ENCODE measurements at places on chromosomes 11 and 22. TPM values are rescaled to one million over a fixed set of nuclear protein-coding genes. Genes with fewer than 3 reads are reported as not detected.

The SCUBE1 gene
- 0.51 TPM for total RNA-seq

The SLC22A8 gene
- not detected for total RNA-seq

The OR5L1 gene
- not detected for total RNA-seq

The NAALAD2 gene
- 0.77 TPM for total RNA-seq

The APOBEC3C gene
- total RNA-seq = 19.2 TPM

The DNAJB13 gene
- total RNA-seq = not detected

The OR5M11 gene
- total RNA-seq = not detected

The RAB1B gene
- total RNA-seq = 43.7 TPM

The NXPE2 gene
- total RNA-seq = not detected

The USH1C gene
- total RNA-seq = not detected

The DPAGT1 gene
- 14.6 TPM for total RNA-seq

The PLEKHA7 gene
- total RNA-seq = under 0.01 TPM

The LMNTD2 gene
- 0.26 TPM for total RNA-seq

The P2RY2 gene
- total RNA-seq = under 0.01 TPM

The VPREB1 gene
- total RNA-seq = not detected

The OR51B5 gene
- 0.17 TPM for total RNA-seq

The KRTAP5-10 gene
- not detected for total RNA-seq

The INS gene
- not detected for total RNA-seq

The PHOX2A gene
- not detected for total RNA-seq

DNA sequence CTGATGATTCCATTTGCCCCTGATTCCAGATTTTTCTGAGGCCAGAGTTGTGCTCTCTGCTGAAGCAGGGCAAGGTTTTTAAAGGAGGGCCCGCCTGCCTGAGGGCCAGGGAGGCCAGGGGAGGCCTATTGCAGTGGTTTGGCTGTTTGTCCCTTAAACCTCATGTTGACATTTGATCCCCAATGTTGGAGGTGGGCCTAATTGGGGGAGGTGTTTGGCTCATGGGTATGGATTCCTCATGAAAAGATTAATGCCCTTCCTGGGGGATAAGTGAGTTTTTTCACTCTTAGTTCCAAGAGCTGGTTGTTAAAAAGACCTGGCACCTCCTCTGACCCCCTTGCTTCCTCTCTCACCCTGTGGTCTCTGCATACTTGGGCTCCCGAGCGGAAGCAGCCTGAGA, 9.2 kb downstream of the GAL3ST3 start:
- no peak for DNase-seq

DNA sequence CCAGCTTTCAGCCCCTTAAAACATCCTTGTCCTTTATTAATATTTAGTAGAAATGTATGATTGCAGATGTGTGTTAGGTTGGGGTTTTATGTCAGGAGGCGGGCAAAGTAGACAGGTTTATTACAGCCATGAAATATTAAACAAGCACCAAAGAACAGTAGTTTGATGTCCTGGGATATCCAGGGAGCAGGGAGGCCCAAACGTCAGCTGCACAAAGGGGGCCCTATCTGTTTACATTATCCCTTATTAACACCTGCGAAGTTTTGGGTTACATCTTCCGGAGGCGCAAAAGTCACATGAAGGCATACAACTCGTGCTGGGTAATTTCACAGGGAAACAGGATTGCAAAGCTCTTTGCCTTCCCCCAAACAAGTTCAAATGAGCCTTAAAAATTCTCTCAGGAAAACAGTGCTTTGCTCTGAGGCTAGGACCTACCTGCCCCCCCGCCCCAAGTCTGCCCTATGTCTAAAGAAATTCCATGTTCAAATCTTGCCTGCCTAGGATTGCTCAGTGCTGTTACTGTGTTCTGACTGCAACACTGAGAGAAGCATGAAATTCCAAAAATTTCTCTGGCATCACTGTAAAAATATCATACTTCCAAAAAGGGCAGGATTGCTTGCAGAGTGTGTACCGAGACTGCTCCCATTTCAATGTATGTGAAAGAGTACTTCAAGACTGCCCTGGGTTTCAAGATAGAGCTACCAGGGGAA, 8.9 kb downstream of the MN1 start:
- DNase-seq = no peak

GRCh38 chr11:134517115-134517514, 105.1 kb upstream of the B3GAT1 start:
- no peak for DNase-seq

- DNase-seq = no peak
Observed at GRCh38 chr22:24420072-24420976, 7.1 kb upstream of the ADORA2A start.

DNA sequence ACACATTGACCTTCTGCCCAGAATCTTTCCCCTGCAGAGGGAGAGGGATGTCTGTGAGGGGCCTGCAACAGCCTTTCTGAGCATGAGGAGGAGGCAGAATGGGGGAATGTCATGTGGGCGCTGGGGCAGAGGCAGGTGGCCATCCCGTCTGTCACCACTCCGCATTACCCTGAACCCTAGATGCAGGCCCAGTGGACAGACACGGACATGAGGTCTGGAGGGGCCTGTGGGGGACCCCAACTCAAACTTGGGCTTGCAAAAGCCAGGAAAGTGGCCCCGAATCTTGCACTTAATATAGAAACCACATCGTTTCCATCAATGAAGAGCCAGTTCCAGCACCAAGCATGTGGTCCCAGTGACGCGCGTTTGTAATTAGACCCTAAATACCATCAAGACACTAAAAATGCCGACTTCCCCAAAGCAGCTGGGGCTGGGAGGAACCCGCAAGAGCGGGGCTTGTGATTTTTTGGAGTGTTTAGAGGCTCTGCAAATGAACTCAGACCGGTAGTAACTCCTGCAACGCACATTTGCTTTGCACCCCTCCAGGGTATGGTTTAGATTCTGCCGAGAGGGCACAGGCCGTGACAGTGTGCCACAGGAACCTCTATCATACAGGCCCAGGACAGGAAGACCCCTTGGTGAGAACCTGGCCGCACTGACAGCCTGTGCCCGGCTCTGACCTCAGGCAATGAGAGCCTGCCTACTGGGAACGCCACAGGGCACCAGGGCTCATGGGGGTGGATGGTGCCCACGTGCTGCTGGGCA, 109.3 kb downstream of the CTTN start:
- no peak for DNase-seq

- DNase-seq = no peak
Observed at GRCh38 chr22:17192186-17192585, 27.0 kb downstream of the ADA2 start.

- peak; percentile 39 for DNase-seq
Observed at GRCh38 chr11:2860636-2861035, 24.9 kb downstream of the CDKN1C start.

DNA sequence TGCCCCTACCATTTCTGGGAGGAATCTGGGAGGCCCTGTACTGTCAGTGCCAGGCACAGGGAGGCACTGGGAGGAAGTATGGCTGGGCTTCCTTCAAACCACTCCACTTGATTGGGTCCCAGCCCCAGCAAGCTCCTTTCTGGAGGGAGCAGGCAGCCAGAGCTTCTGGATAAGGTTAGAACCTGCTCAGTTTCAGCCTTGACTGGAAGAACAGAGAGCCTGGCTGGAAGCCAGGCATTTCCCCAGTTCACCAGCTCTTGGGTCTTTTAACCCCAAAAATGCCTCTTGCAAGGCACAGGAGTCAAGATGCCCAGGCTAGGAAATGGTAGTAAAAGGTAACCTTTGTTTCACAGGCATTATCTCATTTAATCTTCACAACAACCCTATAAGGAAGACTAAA, 9.0 kb upstream of the KCTD14 start:
- DNase-seq = no peak

GRCh38 chr22:20571531-20572007, 64.2 kb downstream of the MED15 start:
- peak; percentile 15 for DNase-seq

- DNase-seq = no peak
Observed at GRCh38 chr11:17894929-17895658, 117.8 kb downstream of the SERGEF start.

- no peak for DNase-seq
Observed at GRCh38 chr11:130227373-130227772, 67.8 kb downstream of the ST14 start.

DNA sequence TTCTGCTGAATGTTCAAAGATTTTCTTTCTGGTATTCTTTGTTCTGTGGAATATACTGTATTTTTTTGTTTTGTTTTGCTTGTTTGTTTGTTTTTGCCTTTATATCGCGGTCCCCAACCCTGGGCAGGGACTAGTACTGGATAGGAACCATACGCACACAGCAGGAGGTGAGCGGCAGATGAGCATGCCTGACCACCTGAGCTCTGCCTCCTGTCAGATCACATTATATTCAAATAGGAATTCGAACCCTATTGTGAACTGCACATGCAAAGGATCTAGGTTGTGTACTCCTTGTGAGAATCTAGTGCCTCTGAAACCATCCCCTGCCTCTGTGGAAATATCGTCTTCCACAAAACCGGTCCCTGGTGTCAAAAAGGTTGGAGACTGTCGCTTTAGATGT, 83.3 kb upstream of the ANO3 start:
- no peak for DNase-seq

DNA sequence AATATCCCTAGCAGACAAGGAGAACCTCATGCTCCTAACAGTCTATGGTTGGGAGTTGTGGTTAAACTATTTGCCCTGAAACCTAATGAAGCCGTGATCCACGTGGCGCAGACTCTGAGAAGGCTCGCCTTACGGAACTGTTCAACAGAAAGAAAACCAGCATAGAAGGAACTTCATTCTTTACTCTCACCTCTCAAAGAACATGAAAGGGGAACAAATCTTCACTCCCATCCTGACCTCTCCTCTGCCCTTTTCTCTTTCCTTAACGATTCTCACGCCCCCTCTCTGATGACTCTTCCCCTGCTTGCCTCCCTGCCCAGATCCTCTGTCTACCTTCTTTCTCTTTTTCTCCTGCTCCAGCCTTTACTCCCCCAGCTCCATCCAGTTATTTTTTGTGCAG, 54.2 kb downstream of the IRAG1 start:
- peak; percentile 25 for DNase-seq

GRCh38 chr11:62546244-62546928, at the start of gene AHNAK:
TSS of gene AHNAK (minus strand) at chr11:62546806. CDS start at chr11:62536098, 10,708 bp downstream.
- DNase-seq = peak; percentile 62

DNA sequence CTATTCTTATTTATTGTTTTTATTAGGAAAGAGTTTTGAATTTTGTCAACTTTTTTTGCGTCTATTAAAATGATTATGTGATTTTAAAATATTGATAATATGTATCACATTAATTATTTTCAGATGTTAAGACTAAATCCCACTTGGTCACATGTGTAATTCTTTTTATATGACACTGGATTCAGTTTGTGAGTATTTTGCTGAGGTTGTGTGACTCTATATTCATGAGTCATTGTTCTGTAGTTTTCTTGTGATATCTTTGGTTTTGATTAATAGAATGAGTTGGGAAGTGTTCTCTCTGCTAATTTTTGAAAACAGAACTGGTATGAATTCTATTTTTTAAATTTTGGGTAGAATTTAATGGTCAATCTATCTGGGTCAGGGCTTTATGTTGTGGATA, 317.9 kb downstream of the ETS1 start:
- DNase-seq = no peak

- no peak for DNase-seq
Observed at GRCh38 chr11:65166893-65167292, 3.1 kb upstream of the SPDYC start.

GRCh38 chr11:46668480-46669085, 31.8 kb downstream of the ARHGAP1 start:
- no peak for DNase-seq

- no peak for DNase-seq
Observed at GRCh38 chr11:17762309-17762974, 27.9 kb downstream of the KCNC1 start.

GRCh38 chr11:6482441-6482840, 1.1 kb downstream of the TIMM10B start:
- DNase-seq = no peak

DNA sequence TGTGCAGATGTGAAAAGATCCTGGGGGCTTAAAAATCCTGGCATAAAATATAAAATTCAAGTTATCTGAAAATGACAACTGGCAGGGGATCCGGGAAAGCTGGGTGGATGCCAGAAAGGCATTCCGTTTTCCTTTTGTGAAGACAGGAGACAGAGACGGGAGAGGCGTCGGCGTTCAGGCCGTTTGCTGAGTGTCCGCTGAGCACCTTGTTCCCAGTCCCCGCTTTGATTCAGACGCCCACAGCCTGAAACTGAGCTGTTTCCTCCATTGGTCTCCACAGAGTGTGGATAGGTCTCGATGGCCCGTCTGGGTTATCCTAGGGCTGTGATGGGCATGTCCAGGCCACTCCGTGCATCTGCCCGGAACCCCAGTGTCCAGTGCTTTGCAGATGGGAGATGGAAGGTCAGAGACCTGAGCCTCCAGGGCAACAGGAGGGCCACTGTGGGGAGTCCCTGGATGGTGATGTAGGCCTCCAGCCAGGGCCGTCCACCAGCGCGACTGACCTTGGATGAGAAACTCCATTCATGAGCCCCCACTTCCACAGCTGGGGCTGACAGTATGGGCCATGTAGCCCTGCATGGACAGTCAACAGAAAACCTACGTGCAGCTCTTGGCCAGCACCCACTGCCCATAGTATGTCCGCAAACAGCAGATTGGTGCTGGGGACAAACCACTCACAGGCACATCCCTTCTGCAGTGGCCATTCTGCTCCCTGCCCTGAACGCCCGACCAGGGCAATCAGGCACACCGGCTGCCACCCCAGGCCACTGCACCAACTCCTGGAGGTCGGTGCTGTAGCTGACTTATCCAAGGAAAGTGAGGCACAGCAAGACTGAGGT, 11.6 kb downstream of the MRGPRF start:
- DNase-seq = no peak

DNA sequence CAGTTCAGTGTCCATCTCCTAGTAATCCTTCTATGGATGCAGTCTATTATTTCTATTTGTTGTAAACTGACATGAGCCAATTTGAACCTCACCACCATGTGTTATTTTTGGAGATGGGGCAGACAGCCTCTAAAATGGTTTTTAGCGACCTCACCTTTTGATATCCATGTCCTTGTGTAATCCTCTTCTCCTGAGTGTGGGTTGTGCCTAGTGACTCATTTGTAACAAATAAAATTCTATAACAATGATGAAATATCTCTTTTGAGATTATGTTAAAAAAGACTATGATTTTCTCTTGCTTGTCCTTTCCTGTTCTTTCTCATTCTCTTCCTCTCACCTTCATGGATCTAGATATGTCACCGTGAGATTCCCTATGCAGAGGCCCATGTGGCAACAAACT, 554.6 kb upstream of the ANO3 start:
- DNase-seq = peak; percentile 9
